Anterior cingulate cortex (tissue), 58 donors: ENCODE measurements at places on chromosomes 7 and 10.

DNA sequence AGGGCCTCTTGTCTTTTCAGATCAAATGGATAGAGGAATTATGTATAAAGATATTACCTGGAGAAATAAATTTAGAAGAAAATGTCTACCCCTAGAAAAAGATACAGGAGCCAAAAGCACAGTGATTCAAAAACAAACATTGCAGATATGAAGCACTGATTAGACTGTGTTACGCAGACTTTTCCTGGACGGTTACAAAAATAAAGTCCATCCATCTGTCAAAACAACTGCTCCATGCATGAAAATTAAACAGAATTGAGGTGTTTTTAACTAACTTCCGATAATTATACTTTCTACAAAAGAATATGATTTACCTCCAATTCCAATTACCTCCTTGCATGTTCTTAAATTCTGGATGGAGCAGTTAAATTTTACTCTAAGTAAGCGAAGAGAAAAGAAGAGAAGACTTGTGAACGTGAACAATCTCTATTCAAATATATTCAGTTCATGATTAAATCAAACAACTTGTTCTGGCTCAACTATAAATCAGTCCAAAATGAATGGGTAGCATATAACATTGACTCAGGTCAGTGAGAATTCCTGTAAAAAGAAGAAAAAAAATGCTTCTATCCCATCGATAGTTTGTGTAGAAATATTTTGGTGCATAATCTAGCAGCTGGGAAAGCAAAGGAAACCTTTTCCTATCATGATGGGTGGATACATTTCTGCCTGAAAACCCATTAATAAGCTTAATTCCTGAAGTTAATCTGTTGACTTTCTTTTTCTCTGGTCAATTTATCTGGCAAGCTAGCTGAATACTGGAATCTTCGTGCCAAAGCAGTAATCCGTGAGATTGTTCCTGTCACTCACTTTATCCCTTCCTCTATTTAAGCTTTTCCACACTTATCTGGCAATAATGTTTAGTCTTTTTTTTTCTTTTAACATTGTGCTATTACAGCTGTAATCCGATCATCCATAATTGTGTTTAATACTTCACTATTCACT is 80.4 kb downstream of the SEMA3A start:
- DNase-seq: no peak

GRCh38 chr10:72812415-72812752 is 81.2 kb upstream of the OIT3 start:
- DNase-seq: no peak

DNA sequence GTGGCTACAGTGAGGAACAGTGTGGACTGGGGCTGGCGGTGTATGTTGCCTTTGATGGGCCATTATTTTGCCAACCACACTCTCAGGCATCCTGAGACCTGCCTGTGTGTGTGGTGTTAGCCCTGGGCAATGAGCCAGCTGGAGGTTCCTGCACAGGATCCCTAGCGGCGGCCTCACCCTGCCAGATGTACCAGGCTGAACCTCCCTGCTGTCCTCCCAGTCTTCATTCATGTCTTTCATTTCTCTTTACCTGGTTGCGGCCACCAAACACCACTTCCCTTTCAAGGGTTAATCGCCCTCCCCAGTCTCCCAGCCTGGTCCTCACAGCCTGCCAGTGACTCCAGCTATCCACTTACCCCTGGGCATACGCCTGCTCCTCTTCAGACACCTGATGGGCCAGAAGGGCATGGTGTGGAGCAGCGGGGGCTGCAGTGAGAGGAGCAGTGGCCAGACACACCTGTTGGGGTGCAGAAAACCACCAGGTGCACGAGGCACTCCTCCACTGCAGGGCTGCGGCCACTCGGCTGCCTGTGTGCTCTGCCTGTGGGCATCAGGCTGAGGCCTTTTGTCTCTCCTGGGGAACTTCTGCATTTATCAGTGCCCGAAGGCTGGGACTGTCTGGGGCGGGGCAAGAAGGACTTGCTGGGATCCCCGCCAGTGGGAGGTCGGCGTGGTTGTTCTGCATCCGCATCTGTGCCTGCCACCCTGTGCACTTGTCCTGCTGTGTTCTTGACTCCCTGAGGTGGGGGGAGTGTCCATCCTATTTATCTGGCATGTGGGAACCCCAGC is 111.6 kb downstream of the ARHGAP22 start:
- no peak for DNase-seq

DNA sequence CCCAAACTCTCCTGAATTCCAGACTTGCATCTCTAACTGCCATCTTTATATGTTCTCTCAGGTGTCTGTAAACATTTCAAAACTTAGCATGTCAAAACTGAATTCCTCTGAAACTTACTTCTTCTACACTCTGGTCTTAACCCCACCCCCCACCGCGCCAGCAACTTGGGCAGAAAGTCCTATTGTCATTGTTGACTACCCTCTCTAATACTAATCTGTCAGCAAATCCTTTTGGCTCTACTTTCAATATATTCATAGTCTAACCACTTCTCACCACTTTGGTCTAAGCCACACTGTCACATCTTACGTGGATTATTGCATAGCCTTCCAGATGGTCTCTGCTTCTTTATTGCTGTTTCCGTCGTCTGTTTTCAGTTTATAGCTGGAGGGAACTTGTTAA is 86.6 kb downstream of the AHCYL2 start:
- no peak for DNase-seq

DNA sequence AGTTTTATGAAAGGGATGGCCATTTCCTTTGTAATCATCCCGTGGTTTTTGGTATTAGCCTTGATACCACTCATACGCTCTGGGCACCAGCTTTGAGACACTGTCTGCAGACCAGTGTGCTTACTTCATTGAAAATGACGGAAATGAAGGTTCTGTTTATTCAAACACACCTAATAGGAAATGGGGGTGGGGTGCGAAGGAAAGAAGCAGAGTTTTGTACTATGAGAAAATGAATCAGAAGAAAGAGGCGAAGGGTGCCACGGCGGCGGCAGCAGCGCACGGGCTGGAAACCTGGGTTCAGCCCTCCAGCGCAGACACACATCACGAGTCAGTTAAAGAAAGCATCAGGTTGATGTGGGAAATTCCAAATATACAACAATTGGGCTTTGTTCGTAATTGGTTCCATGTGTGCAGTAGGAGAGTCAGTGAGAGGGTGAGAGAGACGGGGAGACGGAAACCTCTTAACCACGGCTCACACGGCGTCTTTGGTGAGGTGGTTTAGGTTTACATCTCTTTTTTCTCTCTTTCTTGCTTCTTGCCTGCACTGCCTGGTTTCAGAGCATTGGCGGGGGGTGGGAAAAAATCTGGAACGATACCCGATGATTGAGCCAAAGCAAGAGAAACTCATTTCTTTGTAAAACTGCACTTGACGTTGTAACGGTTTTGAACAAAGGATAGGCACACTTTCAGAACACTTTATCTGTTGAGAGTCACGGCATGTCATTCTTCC is 321.2 kb downstream of the FRMD4A start:
- DNase-seq: no peak

GRCh38 chr7:127346575-127347256 is 45.8 kb downstream of the ZNF800 start:
- DNase-seq: no peak

GRCh38 chr7:79091011-79091410 is 362.5 kb downstream of the MAGI2 start:
- DNase-seq: no peak

DNA sequence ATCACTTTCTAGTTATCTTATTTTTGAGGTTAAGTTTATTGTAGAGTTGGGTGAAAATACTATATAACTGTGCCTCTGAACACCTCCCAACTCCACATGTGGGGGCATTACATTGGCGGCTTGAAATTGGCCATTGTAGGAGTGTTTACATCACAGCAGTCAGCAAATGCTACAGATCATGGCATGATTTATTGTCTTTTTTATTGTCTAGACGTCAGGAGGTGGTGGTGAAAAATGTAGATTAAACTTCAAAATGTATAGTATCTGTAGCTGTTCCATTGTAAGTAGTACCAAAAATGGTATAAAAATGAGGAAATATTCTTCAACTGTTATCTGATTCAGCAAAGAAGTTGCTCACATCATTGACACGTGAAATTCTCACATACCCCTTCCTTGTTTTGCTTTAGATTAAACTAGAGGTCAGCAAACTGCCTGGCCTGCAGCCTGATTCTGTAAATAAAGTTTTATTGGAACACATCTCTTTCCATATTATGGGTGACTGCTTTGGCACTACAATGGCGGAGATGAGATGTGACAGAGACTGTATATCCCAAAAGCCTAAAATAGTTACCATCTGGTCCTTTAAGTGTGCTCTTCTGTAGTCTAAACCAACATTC is 35.0 kb downstream of the TAF3 start:
- DNase-seq: no peak

DNA sequence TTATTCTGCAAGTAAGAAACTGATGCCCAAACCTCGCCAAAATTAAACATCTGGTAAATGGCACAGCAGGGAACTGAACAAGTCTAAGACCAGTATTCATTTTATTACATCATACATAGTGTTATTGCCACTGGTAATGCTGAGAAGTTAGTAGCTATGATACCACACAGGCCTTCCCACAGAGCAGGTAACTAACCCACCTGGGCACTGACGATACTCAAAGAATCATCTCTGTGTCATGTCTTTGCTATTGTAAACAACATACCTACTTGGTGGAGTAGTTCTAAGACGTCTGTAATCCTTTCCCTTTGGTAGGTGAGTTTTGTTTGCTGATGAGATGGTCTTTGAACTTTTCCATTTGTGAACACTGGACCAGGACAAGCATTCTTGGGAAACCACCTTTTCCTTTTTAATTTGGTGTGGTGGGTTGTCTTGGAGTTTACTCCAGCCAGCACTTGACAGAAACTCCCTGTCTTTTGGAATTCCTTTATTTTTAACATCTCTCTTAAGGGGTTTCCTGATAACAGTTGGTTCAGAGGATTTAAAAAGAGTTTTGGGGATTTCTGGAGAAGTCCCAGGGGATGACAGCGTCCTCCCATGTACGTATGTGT is 40.9 kb downstream of the PDSS1 start:
- DNase-seq: no peak

GRCh38 chr10:76733441-76733936 is 904.1 kb downstream of the KCNMA1 start:
- DNase-seq: no peak

DNA sequence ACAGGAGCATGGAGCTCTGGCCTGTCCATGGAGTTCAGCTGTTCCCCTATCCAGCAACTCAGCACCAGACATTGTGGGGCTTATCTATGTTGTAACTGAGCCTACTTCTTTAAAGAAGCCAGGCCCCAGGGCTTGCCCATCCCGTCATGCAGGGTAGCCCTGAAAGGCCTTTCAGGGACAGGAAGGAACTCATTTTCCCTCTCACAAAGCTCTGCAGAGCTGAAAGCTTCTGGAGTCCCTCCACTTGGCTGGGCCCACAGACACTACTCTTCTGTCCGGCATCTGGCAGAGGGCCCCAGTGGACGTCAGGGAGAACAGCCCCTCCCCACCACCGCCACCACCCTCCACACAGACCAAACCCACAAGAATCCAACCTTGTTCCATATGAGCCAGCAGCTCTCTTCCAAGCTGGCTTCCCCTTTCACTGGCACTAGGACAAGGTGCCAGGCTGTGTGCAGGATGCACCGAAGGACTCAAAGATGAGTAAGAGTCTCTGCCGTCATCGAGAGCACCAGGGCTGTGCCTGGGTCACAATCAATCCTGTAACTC is 33.1 kb downstream of the DENND2A start:
- peak; percentile 68 for DNase-seq

- no peak for DNase-seq
Observed at GRCh38 chr10:86649471-86650150, 4.7 kb upstream of the OPN4 start.

GRCh38 chr10:88392222-88392621 is 190.9 kb downstream of the RNLS start:
- DNase-seq: no peak

GRCh38 chr10:16904639-16905061 is 87.4 kb upstream of the RSU1 start:
- DNase-seq: no peak

- no peak for DNase-seq
Observed at GRCh38 chr10:44386546-44387052, 1.7 kb upstream of the CXCL12 start.

- no peak for DNase-seq
Observed at GRCh38 chr7:73613954-73614735, 10.2 kb downstream of the MLXIPL start.

- no peak for DNase-seq
Observed at GRCh38 chr7:137999496-138000080, 2.3 kb downstream of the CREB3L2 start.

DNA sequence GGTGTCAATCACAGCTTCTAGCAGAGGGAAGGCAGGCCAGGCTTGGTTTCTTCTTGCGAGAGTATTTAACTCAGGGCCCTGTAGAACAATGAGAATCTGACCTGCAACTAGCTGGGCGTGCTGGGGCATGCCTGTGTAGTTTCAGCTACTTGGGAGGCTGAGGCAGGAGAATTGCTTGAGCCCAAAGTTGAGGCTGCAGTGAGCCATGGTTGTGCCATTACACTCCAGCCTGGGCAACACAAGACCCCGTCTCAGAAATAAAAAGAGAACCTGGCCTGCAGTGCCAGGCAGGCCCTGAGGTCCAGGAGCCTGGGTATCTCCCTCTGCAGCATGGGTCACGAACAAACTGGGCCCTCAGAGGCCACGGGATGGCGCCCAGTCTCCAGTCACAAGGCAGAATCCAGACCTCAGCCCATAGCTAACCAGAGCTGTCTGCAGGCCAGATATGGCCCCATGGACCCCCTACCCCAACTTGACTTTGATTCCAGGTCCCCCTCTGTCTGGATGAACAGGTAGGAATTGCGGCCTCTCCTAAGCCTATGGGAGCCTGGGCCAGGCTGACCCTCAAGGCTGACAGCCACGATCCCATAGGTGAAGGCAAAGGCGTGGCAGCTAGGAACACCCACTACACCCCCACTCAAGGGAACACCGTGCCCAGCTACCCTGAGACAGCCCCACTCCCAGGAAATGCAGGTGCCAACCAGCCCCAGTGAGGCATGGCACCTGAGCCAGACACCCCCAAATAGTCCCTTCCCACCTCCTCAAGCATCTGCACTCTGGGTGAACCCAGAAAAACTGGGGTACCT is 102.7 kb upstream of the TNRC18 start:
- no peak for DNase-seq

GRCh38 chr10:21943633-21944265 is 59.8 kb downstream of the DNAJC1 start:
- no peak for DNase-seq

DNA sequence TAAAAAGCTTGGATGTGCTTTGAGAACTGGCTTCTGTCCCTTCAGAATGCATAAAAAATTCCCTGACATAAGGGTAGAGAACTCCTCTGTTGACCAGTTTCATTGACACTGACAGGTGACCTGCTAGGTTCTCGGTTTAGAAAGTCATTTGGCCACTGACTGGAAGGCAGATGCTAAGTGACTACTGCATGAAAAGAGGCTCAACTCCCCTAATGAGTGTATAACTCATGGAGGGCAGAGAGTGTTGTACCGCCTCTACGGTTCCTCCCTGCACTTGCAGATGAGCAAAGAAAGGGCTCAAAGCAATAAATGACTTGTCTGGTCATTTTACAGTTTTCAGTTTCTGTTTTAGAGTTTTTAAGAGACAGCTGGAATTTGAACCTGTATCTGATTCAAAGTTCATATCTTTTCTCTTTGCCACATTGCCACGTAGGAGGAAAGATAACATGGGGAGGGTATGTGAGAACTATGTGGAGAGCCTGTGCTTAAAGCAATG is 2.9 kb upstream of the FGL2 start:
- no peak for DNase-seq
